ENCODE measurements at places on chromosomes 12 and 14. TPM values are rescaled to one million over a fixed set of nuclear protein-coding genes. Genes with fewer than 3 reads are reported as not detected.

GLS2 gene
- 2.2 TPM for total RNA-seq

DNA sequence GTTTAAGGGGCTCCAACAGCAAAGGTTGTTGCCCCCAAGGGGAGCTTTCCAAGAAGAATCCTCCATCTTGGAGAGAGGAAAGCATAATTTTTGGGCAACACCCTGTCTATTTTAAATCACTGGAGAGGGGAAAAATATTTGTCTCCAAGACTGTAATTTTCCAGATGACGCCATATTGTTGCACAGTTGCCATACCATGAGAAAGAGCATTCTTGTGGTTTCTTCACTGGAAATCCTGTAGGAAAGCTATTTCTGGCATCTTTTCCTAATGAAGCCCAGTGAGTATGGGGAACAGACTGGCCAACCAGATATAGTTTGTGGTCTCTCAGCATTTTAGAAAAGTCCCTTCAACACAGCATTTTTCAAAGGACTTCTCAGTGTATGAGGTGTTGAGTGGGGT lies 88.1 kb upstream of the MANSC4 start:
- no peak for DNase-seq

- no peak for DNase-seq
Observed at GRCh38 chr12:11862798-11863197, 207.9 kb upstream of the BCL2L14 start.

- peak; percentile 12 for DNase-seq
Observed at GRCh38 chr14:79044894-79045624, 874.9 kb downstream of the NRXN3 start.

GRCh38 chr12:62783881-62784280 lies 151.1 kb downstream of the PPM1H start:
- DNase-seq = no peak
